ENCODE measurements at places on chromosomes 2 and 18.

GRCh38 chr2:160376576-160376975 lies 117.0 kb downstream of the RBMS1 start:
- no peak for DNase-seq

- DNase-seq: peak; percentile 56
Observed at GRCh38 chr2:46277431-46278190, 19.6 kb upstream of the EPAS1 start.

DNA sequence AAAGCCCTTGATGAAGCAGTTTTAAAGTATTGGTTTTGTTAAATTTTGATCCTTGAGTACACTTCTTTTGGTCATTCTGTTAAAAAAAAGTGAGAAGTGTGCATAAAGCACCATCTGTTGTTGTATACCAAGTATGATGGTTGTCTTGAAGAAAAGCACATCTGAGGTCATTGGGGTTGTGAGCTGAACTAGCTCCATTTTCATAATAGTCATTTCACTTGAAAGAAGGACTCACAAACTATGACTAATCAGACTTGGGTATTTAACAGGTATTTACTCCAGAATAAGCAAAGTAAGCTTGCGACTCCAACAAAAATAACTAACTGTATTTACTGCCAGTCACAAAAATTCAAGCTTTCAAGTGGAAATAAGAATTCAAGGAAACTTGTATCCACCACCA lies 35.1 kb downstream of the CHN1 start:
- no peak for DNase-seq

GRCh38 chr18:78245451-78245850 lies 734.2 kb upstream of the SALL3 start:
- no peak for DNase-seq

DNA sequence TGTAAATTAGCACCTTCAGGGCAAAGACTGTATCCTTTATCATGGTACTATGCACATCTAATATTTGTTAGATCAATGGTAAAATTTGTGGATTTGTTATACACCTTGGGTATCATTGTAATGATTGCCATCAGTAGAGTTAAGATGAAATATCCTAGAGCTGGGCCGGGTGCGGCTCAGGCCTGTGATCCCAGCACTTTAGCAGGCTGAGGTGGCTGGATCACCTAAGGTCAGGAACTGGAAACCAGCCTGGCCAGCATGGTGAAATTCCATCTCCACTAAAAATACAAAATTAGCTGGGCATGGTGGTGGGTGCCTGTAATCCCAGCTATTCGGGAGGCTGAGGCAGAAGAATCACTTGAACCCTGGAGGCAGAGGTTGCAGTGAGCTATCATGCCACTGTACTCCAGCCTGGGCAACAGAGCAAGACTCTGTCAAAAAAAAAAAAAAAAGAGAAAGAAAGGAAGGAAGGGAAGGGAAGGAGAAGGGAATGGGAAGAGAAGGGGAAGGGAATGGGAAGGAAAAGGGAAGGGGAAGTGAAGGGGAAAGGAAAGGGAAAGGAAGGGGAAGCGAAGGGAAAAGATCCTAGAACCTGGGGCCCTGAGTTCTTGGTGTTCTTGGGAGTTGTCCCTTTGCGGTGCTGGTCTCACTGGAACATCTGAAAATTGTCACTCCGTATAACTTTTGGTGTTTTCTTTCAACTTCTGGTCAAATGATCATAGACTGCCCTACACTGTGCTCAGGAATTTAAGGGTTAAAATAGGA lies 71.1 kb upstream of the NEUROD1 start:
- DNase-seq: no peak

DNA sequence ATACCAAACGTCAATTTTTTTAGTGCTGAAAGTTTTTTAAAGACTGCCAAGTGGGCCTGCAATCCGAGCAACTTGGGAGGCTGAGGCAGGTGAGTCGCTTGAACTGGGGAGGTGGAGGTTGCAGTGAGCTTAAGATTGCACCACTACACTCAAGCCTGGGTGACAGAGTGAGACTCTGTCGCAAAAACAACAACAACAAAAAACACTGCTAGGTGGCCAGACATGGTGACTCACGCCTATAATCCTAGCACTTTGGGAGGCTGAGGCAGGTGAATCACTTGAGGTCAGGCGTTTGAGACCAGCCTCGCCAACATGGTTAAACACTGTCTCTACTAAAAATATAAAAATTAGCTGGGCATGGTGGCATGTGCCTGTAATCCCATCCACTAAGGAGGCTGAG lies 202.8 kb upstream of the COPS8 start:
- DNase-seq: no peak

GRCh38 chr18:9756933-9757470 lies 48.9 kb downstream of the RAB31 start:
- DNase-seq: no peak

GRCh38 chr2:44324971-44325426 lies 36.3 kb downstream of the PREPL start:
- DNase-seq: peak; percentile 40

GRCh38 chr2:105919191-105919811 lies 174.6 kb downstream of the NCK2 start:
- DNase-seq: peak; percentile 83

DNA sequence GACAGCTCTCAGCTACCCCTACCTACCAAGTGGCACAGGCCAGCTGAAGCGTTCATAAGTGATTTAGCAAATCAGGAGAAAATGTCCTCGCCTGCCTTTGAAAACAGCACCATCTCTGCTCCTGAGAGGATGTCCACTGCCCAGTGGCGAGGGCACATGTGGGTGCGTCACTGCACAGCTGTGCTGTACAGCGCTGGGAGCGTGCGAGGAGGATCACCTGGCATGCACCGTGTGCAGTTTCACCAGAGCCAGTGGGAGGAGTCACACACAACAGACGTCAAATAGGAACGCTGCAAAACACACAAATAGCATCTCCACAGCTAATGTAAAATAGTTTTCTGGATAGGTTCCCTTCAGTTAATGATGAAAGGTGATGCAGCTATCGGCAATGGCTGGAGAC lies 154.1 kb downstream of the HDAC4 start:
- DNase-seq: peak; percentile 35

- no peak for DNase-seq
Observed at GRCh38 chr18:26383454-26384270, 157.4 kb downstream of the TAF4B start.

DNA sequence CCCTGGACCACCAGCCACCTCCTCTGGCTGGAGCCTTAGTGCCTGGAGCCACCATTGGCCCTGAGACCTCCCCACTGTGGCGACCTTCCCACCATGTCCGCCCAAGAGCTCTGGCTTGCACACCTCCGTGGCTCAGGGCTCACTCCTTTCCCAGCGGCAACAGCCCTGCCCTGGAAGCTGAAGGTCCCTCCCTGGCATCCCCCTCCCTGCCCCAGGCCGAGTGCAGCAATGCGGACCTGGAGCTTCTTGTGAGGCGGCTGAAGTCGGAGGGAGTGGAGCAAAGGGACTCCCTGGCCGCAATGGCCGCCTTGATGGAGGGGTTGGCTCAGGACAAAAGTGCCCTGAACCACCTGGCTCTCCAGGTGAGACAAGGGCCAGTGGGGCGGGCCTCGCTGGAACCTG lies 28.6 kb downstream of the CROCC2 start:
- DNase-seq: no peak

- DNase-seq: peak; percentile 95
Observed at GRCh38 chr2:240997856-240998705, at the start of gene SNED1. SNED1 (plus strand) TSS chr2:240998618; CDS start chr2:240998838, 220 bp downstream.

GRCh38 chr18:73479477-73479876 lies 611.7 kb upstream of the NETO1 start:
- no peak for DNase-seq

GRCh38 chr2:8154936-8155335 lies 526.9 kb upstream of the ID2 start:
- no peak for DNase-seq

DNA sequence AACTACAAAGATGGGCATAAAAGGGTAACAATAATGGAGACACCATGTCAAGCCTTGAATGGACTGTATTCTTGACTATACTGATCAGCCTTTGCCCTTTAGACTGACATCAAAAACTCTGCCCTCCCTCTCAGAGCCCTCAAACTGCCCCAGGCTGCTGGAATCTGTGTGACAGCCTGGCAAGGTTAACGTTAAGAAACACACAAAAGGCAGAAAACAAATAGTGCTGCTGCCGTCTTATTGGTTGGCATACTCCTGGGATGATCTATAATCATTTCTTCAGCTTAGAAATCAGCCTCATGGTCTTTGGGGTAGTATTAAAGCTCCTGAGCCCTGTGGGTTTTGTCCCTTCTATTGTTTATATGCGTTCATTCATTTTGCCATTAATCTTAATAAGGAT lies 338.0 kb downstream of the DCC start:
- DNase-seq: no peak

GRCh38 chr2:11743846-11744553 lies 2.4 kb upstream of the LPIN1 start:
- DNase-seq: peak; percentile 96

GRCh38 chr2:121650315-121650930 lies 1.2 kb upstream of the CLASP1 start:
- DNase-seq: no peak

GRCh38 chr18:37741032-37741623 lies 175.5 kb upstream of the CELF4 start:
- no peak for DNase-seq

DNA sequence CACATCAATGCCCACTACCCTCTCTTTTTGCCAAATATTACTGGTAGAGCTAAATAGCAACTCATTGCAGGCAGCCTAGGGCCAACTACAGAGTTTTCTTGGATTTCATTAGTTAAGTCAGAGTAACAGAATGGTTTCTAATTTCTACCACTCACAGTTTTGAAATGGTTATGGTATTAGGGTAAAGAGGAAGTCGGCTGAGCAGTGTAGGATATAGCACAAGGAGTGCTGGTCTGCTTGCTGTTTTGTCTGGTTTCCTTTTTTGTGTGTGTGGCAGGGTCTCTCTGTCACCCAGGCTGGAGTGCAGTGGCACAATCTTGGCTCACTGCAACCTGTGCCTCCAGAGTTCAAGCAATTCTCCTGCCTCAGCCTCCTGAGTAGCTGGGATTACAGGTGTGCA lies 289.2 kb upstream of the CCDC68 start:
- DNase-seq: no peak

- peak; percentile 88 for DNase-seq
Observed at GRCh38 chr18:658001-658946, 821 bp downstream of the TYMS start.

GRCh38 chr2:152582081-152582480 lies 135.2 kb downstream of the PRPF40A start:
- no peak for DNase-seq

GRCh38 chr2:24017711-24018110 lies 7.8 kb downstream of the MFSD2B start:
- no peak for DNase-seq

DNA sequence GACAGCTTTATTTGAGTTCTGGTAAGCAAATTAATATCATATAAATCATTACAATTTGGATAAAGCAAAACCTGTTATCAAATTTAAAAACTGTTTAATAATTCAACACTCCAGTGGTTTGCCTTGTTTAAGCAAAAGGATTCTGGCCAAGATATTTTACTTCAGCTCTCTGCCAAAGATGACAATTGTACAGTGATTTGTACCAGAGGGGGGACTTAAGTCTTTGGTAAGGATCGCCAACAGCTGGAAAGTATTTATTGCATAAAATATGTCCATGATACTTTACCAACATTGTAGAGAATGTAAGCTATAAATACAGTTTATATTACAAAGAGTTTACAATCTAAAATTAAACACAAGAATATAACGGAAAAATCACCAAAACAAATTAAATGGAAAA lies 13.8 kb downstream of the PREPL start:
- no peak for DNase-seq

GRCh38 chr2:19299032-19299431 lies 59.4 kb downstream of the OSR1 start:
- no peak for DNase-seq

DNA sequence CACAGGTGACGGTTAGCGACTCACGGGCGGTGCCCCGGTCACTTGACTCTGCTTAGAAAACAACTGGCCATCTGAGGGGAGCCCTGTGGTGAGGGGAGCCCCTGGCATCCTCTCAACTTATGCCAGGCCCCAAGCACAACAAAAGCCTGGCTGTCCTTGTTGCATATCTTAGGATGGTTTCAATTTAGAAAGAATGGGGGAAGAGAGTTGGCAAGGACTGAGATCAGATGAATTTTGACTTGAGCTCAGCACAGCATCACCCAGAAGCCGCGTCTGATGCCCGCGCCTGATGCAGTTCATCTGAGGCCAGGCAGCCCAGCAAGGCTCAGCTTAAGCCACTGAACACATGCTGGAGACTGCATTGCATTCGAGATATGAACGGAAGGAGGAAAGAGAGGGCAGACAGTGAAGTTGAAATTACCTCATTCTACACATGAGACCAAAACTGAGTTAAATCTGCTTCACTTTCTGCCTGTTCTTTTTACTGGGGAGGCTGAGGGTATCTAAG lies 36.8 kb downstream of the MYT1L start:
- no peak for DNase-seq

Data from Right ventricle myocardium superior (tissue), 1 donor.